Activated CD4-positive, alpha-beta memory T cell treated with anti-CD3 and anti-CD28 coated beads for 36 hours (primary cell): ENCODE measurements at places on chromosomes 7 and 10. TPM values are rescaled to one million over a fixed set of nuclear protein-coding genes. Genes with fewer than 3 reads are reported as not detected.

Gene RELN
- total RNA-seq = not detected

Gene HELLS
- total RNA-seq = 141 TPM

Gene ASZ1
- not detected for total RNA-seq

Gene GNAT3
- total RNA-seq = not detected

Gene ANKRD61
- total RNA-seq = 0.17 TPM

Gene CYP2C19
- 0.52 TPM for total RNA-seq

GRCh38 chr7:66083677-66084076, 8.1 kb downstream of the ASL start:
- no peak for DNase-seq

DNA sequence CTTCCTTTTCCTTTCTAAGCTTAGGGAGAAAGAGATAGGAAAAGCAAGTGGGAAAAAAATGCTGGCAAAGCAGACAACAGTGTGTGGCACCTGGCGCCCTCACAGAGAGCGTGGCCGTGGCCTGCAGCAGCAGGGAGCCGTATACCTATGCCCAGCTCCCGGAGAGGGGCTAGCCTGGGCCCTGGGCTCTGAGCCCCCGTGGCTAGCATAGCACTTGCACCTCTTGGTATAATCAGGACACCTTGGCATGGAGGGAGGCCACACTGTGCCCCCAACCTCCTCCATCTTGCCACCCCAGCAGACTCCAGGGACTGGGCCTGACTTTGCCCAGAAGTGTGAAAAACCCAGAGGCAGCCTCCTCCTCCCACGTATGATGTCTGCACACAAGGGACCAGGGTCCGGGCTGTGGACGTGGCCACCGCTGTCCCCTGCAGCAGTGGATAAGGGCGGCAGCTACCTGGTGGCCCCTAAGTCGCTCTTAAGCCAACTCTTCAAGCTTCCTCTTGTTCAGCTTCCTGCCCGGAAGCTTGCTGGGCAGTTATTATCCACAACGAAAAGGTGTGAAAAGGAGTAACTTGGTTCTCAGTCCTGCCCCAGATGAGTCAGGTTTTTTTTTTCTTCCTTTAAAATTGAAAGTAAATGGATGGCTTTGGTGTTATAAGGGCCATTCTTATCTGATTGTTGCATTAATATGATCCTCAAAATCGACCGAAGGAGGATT, 249.1 kb upstream of the PITRM1 start:
- DNase-seq = peak; percentile 19

DNA sequence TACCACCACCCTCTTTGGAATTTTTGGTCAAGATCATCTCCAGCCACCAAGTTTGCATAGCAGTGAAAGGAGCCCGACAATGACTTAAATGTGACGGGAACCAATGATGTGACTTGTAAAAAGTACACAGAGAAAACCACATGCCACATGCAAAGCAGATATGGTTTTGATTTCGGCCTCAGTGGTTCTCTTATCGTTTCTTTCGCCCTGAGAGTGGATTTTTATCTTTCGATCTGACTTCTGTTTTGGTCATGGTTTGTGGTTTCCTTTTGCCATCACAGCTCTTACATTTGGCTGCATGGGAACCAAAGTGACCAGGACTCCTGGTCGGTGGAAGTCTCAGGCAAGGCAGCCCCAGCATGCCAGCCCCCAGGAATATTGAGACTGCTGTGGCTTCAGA, 31.5 kb downstream of the TCF7L2 start:
- peak; percentile 66 for DNase-seq

DNA sequence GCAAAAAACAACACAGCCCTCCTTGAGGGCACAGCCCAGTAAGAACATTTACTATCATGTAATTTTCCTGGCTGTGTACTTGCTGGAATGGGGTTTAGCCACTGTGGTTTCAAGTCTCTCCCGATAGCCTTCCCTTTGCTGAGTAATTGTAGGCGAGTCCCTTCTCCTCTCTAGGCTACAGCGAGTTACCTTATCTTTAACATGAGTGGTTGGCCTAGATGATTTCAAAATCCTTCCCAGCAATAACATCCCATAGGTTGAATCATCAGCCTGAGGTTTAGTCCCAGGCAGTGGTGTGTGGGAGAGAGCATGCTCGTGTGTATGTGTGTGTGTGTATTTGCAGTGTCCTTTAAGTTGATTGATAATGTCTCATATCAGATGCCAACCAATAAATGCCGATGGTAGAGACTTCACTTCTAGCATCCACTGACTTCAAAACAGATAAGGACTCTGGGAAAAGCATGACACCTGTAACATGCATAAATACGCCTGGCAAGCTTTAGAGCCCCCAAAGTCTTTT, 142.9 kb upstream of the ZMIZ1 start:
- no peak for DNase-seq

DNA sequence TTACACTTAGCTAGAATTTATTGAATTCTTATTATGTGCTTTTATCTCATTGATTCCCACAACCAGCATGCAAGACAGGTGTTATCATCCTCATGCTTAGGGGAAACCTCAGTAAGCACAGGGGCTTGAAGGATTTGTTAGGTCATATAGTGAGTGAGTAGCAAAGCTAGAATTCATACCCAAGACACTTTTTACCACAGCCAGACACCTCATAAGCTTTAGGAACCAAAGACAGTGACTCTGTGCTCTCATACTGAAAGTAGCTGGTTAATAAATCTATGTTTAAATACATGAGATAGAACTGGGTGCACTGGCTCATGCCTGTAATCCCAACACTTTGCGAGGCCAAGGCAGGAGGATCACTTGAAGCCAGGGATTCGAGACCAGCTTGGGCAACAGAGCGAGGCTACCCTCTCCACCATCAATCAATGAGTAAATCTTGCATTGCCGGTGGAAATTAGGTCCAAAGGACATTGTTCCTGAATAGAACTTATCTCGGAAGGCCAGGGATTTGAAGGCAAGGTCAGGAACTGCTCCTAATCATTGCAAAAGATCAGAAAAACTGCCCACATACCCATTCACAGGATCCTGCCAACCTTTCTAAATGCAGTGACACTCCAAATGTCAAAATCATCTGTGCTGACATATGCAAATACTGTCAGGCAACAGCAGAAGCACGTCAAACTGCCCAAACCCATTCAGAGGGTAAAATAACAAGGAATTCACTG, 523.5 kb downstream of the PARD3 start:
- DNase-seq = no peak

DNA sequence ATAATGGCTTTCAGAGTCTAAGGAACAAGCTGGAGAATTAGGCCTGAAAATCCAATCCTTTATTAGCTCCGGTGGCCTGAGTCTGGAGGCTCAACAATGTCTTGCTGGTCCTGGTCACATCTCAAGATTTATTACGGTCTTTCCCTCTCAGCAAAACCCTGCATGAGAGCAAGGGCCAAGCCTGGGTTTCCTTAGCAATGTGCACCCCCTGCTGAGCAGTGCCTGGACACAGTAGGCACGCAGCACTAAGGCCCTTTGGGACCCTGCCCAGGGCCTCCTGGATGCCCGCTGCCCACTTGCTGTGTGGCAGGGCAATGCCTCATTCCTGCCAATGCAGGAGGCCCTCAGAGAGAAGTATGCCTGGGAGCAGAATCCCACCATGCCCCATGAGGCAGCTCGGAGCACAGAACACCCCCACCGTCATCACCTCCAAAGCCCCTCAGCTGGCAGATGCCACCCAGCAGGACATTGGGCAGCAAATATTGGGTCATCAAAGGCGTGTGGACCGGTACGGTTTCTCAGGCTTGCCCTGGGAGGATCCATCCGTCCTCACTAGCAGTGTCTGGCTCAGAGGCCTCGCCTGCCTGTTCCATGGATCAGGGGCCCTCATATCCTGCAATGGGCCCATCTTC, 156.4 kb downstream of the OAT start:
- DNase-seq = no peak

- peak; percentile 21 for DNase-seq
Observed at GRCh38 chr7:130394421-130395195, 14.3 kb downstream of the CPA1 start.

DNA sequence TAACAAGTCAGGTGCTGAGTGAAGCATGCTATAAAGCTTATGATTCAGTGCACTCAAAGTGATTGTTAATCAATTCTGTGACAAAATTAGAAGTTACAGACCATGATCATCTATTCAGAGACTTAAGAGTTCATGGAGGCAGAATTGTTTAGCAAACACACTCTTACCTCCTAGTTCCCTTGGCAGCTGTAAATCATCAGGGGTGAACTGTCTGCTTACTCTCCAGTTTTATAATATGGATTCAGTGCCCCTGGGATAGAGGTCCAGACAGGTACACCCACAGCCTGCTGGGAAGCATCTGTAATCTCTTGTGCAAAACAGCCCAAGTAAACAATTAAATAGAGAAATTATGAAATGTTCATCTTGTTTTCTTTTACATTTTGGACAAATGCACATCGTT, 835.0 kb upstream of the COBL start:
- no peak for DNase-seq
